ENCODE measurements at places on chromosomes 7 and 10.
A peak's percentile ranks its signal among the peaks of the same experiment; 100 is the strongest.

GRCh38 chr7:107232568-107233090, 63.8 kb downstream of the HBP1 start:
- DNase-seq: peak; percentile 27

- no peak for DNase-seq
Measured at GRCh38 chr7:29255199-29255878, 60.8 kb downstream of the CHN2 start.

GRCh38 chr10:7401782-7402181, 9.1 kb downstream of the SFMBT2 start:
- DNase-seq: no peak

- DNase-seq: no peak
Measured at GRCh38 chr7:34036051-34036920, 130.9 kb downstream of the BMPER start.

DNA sequence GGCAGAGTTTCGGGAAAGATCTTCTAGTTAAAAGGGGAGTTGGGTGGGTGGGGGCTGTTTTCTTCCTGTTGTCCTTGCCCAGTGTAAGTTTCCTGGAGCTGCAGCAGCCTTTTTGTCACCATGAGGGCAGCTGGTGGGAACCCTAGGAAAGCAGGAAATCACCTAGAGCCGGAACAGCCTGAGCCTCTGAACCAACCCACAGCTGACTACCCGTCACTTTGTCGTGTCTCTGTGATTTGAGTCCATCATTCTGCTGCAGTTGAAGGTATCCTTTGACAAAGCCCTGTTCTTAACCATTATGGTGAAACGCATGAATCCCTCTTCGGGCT, 1.2 kb upstream of the C10orf143 start:
- DNase-seq: no peak

DNA sequence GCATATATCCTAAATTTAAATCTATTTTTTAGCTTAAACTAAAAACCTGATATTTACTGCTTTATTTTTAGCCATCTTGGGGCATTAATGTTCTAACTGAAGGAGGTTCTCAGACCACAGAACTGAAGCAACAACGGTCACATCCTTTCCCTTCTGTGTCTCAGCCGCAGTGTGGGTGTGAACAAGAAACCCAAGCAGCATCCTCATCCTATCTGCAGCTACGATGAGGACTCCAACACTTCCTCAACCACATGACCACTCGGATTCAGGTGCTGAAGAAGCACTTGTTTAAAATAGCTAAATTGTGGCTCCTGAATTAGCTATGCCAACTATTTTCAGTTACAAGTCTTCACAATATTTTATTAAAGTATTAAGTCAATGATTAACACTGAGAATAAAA, 5.3 kb downstream of the ESYT2 start:
- no peak for DNase-seq

DNA sequence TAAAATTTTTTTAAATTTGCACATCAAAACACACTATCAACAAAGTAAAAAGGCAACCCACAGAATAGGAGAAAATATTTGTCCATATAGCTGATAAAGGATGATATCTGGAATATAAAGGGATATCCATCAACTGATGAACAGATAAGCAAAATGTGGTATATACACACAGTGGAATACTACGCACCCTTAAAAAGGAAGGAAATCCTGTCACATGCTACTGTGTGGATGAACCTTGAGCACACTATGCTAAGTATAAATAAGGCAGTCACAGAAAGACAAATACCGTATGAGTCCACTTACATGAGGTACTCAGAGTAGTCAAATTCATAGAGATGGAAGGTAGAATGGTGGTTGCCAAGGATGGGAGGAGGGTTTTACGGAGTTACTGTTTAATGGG, 37.7 kb downstream of the ARHGAP19 start:
- DNase-seq: no peak

DNA sequence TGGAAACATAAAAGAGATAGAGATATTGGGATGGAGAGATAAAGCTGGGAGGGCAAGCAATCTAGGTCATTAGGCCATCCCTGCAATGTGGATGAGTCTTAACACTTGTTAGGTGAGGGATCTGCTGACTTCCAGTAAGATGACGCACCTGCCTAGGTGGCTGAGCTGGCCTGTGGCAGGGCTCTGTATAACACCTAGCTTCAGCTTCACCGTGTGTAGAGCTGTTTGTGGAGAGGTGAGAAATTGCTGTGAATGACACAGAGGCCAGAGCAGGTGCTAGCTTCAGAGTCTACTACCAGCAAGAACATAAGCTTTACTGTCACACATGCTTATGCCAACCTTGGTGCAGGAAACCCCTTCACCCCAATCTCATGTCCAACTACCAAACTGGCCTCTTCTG, 1010.0 kb downstream of the TYW1 start:
- no peak for DNase-seq

DNA sequence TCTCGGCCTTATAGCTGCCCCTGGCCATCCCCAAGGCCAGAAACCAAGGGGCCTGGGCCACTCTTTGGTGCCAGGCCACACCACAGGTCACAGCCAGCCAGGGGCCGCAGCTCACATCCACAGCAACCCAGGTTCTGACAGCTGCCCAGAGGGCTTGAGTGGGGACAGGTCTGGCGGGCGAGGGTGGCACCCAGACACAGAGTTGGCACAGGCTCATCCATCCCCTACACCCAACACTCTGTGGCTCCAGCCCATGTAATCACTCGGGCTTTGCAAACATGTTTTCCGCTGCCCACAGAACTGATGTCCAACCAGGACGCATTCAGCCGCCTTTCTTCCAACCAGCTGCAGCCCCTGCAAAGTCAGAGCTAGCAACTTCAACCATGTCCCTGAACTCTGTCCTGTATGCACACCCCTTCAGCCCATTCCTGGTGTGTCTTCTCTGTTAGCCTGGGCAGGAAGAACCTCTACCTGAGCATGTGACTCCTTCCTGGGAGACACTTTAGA, 57.7 kb upstream of the PPP2R2D start:
- DNase-seq: no peak

- no peak for DNase-seq
Measured at GRCh38 chr7:2662273-2663120, 25.5 kb upstream of the AMZ1 start.

DNA sequence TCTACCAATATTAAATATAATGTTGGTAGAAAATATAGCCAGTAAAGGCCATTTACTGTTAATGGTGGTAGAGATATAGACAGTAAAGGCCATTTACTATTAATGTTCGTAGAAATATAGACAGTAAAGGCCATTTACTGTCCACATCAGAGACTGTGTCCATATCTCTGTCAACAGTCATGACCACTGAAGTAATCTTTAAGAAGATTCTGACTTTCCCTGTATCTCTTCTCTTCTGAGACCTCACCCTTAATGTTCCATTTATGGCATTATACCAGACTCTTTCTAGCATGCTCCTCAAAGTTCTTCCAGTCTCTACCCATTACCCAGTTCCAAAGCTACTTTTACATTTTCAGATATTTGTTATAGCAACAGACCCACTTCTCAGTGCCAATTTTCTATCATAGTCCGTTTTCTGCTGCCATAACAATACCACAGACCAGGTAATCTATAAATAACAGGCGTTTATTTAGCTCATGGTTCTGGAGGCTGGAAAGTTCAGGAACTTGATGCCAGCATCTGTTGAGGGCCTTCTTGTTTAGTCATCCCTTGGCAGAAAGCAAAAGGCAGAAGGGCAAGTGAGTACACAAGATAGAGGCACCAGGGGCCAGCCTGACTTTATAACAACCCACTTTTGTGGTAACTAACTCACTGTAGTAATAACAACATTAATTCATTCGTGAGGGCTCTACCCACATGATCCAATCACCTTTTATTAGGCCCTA, 7.9 kb upstream of the NUDCD3 start:
- DNase-seq: no peak

Measured in neural progenitor cell (in vitro differentiated cells).